ENCODE measurements at places on chromosomes 3 and 15.

- DNase-seq = no peak
Measured at GRCh38 chr3:26984416-26985390, 362.1 kb downstream of the LRRC3B start.

DNA sequence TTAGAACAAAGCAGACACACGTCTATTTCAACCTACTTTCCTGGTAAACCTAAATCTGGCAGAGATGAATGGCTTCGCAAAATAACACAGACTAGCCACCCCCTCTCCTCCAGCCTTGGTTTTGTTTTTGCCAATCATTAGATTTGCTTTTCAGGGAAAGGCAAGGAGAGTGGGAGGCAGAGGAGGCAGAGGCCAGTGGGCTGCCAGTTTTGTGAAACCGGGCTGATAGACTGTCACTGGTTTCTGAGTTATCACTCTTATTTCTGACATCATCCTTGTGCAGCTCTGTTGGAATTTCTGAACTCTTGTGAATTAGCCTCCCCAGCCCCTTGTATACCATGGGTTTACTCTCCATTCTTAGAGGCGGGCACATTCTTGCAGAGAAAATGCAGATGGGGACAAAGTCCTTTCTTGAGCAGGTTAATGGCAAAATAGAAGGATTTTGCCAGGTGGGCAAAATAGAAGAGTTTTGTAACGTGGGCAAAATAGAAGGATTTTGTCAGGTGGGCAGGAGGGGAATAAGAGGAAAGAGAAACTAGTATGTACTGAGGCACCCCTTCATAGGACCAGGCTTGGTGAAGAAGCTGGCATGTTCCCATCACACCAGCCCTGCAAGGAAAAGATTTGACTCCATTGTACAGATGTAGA lies 3.2 kb upstream of the FEM1B start:
- no peak for DNase-seq

DNA sequence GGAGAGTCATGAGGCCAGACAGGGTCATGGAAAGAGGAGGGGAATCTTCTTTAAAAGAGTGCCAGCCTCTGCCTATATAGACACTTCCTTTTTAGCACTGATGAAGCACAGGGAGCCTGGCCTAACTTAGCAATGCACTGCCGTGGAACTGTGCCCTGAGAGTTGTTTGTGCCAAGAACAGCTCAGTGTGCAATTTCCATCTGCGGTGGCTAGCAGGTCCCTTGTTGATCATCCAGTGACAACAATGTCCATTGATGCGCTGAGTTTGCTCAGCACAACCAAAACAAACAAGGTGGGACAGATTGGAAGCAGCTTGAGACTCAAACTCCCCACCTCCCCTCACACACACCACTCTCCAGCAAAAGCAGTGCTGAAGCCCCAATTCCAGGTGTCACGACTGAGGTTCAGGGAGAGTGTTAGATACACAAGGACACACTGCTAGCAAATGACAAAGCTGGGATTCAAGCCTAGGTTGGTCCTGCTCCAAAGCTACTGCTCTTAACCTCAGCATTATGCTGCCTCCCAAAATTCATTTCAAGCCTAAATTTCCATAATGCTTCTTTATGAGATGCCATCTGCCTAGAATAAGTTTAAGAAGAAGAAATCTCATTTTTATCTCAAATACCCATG lies 316.6 kb upstream of the UBE2E2 start:
- no peak for DNase-seq

GRCh38 chr15:95590533-95591044 lies 739.9 kb upstream of the NR2F2 start:
- no peak for DNase-seq

DNA sequence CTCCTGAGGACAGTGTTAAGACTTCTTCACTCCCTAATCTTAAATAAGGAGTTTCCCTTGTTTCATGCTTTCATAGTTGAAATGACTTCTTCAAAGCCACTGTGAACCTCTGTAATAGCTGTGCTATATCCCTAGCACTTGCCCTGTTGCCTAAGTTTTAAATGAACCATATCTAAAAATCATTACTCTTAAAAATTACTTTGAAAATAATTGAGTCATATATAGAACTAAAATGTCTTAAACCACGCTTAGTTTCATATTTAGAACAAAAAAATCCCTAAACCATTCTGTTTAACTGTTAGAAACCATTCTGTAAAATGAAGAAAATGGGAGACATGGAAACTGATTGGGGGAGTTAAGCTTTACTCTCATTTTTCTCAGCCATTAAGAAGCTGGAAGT lies 29.8 kb downstream of the DNAJC19 start:
- DNase-seq = no peak

- no peak for DNase-seq
Measured at GRCh38 chr3:10577486-10577885, 72.1 kb upstream of the ATP2B2 start.

- no peak for DNase-seq
Measured at GRCh38 chr15:48392356-48392755, 61.1 kb downstream of the DUT start.

- DNase-seq = no peak
Measured at GRCh38 chr3:13711911-13712650, 163.2 kb downstream of the FBLN2 start.

DNA sequence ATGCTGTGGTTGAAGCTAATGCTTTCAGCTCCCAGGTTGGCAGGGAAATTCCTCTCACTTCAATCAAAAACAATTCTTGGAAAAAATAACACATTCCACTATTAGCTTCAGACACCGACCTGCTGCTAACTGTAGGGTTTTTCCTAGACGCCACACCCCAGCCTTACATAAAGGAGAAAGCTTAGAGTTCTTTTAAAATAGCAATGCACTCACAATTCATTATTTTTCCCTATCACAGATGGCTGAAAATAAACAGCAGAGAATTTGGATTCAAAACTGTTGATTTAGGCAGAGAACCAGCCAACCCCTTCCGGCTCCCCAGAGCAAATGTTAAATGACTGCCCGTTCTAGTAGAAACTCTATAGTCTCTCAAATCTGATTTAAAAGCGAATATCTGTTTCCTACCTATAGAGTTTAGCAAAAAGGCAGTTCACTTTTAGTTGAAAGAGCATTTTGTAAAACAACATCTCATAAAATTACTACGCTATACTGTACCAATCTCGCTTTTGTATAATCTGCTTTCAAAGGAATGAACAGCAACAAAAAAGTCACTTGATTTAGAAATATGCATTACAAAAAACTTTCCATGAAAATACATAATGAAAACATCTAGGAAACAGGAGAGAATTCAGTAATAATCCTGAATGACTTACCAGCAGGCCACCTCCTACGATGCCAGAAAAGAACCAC lies 586 bp downstream of the TM4SF1 start:
- DNase-seq = no peak

GRCh38 chr3:22101811-22102210 lies 350.8 kb upstream of the ZNF385D start:
- DNase-seq = no peak

GRCh38 chr3:14764331-14765059 lies 54.3 kb upstream of the FGD5 start:
- no peak for DNase-seq

- no peak for DNase-seq
Measured at GRCh38 chr3:151275091-151275490, 3.3 kb downstream of the P2RY14 start.

DNA sequence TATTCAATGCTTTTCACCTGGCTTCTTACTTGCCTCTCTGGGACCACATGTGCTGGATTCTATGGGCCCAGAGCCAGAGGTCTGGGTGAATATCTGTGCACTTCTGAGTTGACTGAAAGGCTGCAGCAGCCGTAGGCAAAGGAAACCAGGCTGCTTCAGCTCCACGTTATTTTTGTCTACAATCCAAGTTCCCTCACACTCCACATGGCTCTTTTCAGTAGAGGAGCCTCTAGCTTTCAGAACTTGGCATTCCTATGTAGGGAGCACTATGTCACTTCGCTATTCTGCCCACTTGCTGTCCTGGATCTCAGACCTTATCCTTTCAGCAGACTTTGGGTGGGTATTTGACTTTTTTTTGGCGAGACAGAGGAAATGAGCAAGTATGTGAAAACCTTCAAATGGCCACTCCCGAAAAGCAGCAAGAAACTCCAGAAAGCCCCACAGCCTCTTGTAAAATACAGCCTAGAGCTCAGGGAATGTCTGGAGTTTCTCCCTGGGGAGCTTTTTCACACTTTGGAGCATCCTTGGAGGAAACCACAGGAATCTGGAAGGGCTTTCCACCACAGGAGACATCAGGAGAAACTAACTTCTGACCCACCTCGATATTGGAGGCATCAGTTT lies 80.9 kb downstream of the DUT start:
- DNase-seq = no peak

DNA sequence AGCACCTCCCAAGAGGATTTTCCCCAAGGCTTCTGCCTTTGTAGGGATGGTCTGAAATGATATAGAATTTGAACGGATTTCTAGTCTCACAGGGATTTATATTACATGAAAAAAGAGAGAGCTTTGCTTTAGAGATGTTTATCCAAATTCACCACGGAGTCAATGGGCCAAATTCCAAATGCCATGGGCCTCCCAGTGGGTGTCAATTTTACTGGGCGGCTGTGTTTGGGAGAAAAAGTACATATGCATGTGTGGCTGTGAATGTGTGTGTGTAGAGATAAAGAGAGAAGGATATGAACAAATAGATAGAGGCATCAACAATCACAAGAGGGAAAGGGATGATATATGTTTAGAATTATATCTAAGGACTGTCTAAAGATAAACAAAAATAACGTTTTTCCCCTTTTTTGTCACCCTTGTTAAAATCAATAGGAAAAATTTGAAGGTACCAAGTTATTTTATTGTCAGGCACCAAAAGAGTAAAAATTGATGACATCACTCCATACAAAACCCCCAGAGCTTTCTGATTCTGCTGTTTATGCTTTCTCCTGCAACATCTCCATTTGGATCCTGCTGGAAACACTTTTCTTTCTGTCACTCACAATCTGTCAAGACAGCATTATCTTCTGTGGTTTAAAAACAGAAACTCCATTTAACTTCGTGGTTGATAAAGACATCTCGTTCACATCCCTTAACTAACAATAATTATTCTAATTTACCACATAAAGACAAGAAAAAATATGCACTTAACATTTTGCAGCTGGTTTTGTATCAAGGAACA lies 160.7 kb downstream of the FHIT start:
- DNase-seq = no peak

GRCh38 chr15:69265347-69265955 lies 33.3 kb upstream of the PAQR5 start:
- peak; percentile 28 for DNase-seq

DNA sequence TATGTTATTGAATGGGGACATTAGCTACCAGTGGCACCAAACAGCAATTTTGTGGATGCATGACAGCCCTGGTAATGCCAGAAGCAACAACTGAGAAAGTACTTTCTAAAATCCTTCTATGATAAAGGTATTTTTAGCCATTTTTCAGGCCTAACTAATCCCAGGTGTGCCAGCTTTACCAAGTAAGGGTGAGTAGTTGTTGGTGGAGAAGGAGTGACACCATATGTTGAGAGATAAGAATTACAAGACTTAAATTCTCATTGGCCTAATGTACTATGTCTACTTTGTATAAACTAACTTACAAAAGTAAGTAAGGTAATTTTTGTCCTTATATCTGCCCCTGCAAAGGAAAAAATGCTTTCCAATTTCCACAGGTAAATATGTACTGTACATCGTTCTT lies 4.1 kb upstream of the COX17 start:
- DNase-seq = peak; percentile 40

DNA sequence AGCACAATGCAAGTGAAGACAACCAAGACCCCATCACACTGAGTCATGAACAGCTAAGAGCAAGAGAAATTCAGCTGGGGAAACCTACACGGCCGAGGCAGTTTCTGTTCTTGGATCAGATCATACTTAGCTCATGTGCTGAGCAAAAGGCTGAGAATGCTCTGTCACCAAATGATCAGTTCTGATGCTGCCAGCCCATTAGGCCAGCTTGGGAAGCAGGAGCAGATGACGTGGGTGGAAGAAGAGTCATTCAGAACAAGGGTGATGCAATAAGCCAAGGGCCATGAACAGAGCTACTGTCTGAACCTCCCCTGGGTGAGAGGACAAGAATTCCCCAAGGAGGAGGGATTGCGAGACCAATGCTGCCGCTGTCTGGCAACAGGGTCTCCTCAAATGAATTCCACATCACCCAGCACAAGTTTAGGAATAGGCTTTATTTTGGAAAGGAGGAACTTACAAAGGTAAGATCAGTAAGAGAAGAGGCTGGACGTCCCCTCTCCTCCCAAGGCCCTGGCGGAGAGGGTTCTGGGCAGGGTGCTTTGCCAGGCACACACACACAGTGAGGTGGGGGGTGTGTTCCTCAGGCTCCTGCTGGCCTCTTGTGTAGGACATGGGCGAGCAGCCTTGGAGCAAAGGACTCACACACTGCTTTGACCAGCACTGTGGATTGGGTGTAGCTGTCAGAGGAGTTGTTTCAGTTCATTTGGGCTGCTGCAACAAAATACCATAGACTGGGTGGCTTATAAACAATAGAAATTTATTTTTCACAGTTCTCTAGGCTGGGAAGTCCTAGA lies 65.6 kb upstream of the CTXND1 start:
- no peak for DNase-seq

DNA sequence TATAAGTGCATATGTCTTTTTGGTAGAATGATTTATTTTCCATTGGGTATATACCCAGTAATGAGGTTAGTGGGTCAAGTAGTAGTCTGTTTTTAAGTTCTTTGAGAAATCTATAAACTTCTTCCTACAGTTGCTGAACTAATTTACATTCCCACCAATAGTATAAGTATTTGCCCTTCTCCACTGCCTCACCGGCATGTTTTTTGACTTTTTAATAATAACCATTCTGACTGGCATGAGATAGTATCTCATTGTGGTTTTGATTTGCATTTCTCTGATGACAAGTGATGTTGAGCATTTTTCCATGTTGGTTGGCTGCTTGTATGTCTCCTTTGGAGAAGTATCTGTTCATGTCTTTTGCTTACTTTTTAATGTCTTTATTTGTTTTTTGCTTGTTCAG lies 94.1 kb upstream of the TP63 start:
- DNase-seq = no peak

- peak; percentile 30 for DNase-seq
Measured at GRCh38 chr3:136193278-136194054, 2.7 kb downstream of the MSL2 start.

GRCh38 chr15:96720251-96720650 lies 389.8 kb downstream of the NR2F2 start:
- no peak for DNase-seq

DNA sequence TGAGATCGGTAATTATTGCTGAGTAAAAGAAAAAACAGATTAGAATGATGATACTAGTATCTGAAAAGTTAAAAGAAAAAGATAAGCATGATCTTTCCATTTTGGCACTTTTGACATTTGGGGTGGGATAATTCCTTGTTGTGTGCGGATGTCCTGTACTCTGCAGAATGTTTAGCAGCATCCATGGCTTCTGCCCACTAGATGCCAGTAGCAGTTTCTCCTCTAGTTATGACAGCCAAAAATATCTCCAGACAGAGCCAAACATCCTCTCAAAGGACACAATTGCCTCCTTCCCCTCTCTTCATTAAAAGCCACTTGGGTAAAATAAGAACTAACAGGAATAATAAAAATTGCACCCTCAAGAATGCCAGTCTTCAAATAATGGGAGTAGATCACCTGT lies 468.8 kb upstream of the GRM7 start:
- DNase-seq = no peak

- DNase-seq = no peak
Measured at GRCh38 chr15:48759921-48760320, 50.9 kb downstream of the CEP152 start.
